Stimulated activated CD4-positive, alpha-beta T cell treated with anti-CD3 and anti-CD28 coated beads, TNF-alpha, amount 100 ng/mL, for 4 hours (primary cell): ENCODE measurements at places on chromosomes 2 and 18.

DNA sequence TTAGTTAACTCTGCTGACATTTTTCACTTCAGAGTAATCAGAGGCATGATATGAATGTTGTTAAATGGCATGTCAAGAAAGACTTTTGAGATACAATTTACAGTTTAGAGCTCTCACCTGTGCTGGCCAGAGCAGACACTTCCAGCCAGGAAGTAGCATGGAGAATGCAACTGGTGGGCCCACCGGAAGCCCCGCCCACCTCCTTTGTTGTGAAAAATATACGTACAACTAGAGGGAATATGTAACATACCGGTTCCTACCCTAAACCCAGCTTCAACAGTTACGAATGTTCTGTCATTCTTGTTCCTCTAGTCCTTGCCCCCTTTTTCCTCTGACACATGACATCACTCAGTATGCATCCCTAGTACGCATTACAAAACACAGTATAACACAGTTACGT is 70.2 kb upstream of the ITM2C start:
- no peak for DNase-seq

GRCh38 chr18:2032036-2032435 is 539.3 kb downstream of the METTL4 start:
- no peak for DNase-seq

DNA sequence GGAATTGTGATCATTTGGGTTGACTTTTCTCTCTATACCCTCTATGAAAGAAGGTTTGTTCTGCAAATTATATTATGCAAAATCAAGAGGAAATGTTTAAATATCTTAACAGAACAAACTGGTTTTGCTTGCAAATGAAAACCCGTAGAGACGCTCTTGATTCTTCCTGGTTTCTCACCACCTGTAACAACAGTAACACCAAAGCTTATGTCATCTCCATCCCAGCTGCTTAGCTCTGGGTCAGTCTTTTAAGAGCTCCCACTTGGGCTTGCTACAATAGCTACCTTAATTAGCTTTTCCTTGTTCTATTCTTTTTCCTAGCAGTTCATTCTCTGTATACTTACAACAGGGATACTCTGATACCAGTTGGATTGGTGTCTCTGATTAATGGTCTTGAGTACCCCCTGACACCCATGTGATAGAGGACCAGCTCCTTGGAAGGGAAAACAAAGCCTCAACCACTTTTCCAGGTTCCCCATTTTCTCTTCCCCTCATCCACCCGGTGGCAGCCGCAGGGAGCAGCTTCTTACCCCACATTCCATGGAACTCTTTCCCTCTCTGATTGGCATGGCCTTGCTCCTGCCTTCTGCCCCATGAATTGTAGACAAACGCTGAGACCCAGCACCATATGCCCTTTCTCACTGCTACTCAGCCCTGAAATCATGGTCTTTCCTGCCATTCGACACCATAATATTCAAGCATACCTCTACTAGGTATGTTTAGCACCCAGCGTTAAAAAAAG is 27.7 kb downstream of the TMEM182 start:
- DNase-seq: no peak

DNA sequence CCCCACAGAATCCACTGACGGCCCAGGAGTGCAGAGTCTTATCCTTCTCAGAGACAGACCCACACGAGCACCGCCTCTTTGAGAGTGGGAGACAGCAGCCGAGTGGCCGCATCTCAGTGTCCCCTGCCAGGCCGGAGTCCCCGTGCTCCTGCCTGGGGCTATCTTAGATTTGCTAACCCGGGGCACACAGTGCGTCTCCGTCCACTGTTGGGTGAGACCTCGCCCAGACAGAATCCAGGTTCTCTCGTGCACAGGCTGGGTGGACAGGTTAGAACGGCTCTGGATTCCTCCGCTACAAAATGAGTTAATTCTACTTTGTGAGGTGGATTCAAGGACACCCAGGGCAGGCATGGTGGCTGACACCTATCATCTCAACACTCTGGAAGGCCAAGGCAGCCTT is 88.3 kb downstream of the ZNF516 start:
- no peak for DNase-seq

DNA sequence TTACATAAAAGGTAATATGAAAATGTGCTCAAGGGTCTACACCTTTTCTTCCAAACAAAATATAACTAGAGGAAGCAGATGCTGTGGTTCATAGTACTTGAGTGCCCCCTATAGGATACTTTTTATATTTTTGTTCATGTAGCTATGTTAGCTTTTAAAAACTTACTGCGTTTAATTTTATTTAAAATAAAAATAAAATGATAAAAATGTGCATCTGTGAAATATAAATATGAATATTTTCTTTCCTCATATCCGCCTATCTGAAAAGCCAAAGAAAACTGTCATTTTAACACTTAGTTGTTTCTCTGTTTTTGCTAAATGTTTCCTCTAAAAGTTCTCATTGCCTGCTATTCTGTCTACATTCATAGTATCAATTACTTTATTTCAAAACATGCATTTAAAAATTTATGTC is 9.6 kb upstream of the LRP1B start:
- no peak for DNase-seq

- no peak for DNase-seq
Observed at GRCh38 chr18:35491700-35492077, 6.1 kb downstream of the INO80C start.

DNA sequence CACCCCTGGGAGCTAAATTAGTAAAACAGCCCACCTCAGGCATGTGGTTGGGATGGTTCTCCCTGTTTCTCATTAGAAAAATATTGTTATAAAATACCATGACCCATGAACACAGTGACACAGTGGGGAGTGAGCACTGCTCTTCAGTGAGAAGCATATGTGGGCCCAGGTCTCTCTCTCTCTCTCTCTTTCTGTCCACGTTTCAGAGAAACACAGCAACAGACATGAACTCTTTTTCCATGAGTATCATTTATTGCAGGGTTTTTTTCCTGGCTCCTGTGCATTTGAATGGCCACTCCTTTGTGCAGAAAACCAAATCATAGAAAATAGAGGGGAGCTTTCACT is 41.2 kb downstream of the CYRIA start:
- DNase-seq: no peak
